Stimulated activated CD8-positive, alpha-beta memory T cell treated with anti-CD3 and anti-CD28 coated beads, Interleukin-7, amount 100 ng/mL, for 1 hour (primary cell): ENCODE measurements at places on chromosomes 16 and 17.
A peak's percentile ranks its signal among the peaks of the same experiment; 100 is the strongest.

DNA sequence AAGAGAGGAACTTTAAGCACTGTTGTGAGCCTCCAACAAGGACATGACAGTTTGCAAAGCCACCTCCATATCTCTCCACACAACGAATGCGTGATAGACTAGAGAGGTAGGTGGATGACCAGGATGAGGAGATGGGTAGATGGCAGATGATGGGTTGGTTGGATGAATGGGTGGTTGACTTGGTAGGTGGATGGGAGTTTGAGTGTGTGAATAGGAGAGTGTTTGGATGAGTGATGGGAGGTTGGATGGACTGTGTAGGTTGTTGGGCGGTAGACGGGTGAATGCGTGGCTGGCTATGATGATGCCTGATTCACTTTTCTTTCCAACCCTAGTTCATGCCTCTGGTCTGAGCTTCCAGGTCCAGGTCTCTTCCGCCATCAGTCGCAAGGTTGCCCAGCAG is 4.1 kb downstream of the CDH16 start:
- DNase-seq, result no peak

DNA sequence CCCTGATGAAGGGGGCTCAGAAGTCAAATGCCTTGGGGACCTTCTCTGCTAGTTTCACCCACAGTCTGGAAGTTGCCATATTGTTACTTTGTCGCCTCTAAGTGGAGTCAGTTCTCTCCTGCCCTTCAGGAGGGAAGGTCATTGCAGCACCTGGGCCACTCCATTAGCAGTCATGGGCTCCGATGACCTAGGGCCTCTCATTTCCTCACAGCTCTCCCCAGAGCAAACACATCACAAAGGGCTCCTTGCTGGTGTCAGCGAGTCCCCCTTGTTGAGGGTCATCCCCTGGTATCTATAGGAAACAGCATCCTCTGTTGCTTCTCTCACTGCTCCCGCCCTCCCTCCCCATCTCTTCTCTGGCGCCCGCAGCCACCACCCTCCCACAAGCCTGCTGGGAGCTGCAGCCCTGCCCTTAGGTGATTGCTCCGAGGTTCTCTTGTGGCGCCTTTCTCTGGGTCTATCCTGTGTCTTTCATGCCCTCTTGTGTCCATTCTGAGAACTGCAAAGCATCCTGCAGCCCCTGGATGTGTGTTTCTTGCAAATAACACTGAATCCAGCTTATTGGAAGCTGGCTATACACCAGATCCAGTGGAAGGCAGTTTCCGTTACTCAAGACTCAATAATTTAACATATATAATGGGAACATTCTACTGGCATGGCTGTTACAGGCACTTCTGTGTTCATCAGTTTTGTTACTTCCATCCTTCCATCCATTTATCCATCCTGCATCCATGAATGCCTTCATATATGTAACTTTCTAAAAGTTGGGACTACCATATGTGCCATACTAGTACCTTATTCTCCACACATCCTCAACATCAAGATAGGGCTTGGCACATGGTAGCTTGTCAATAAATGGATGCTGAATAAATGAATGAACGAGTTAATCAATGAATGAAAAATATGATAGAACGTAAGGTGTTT is 21.2 kb downstream of the PDILT start:
- peak; percentile 0 for DNase-seq

DNA sequence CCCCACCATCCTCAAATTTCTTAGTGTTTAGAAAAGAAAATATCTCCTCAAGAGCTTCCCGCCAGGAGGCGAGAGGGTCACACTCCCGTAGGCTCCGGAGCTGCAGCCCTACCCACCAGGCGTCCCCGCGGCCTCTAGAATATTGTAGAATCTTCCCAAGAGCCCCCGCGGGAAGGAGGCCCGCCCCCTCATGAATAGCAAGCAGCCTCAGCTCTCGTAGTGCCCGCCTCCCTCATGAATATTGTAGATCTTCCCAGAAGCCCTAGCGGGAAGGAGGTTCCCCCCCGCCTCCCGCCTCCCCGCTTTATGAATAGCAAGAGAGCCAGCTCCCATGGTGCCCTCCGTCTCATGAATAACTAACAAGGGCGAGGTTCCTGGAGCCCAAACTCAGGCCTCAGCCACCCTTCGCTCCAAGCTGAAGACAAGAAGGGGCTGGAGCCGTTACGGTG is at the start of gene FBXO47:
Gene FBXO47 (minus strand): TSS at position 114 of the 449 bp plus-strand sequence. CDS start 4,378 bp downstream, outside the sequence.
- peak; percentile 60 for DNase-seq

- no peak for DNase-seq
These were observed 190.2 kb upstream of the TNRC6C start for GRCh38 chr17:77768248-77768852.

DNA sequence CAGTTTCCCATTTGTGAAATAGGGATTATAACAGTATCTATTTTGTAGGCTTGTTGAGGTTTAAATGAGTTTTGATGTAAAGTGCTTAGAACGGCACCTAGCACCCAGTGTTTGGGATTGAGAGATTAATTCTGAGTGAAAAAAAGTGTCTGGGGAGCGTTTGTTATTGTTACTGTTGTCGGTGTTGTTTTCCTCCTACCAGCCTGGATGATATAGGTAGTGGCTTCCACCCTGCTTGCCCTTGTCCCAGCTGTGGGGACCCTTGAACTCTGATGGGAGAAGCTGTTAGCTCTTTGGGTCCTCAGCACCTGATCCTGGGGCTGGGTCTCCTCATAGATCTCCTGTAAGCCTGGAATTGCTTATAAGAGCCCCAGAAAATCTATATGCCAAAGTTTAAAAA is 4.9 kb downstream of the FMNL1 start:
- DNase-seq, result no peak

GRCh38 chr16:57663917-57664661 is 4.0 kb upstream of the ADGRG3 start:
- DNase-seq, result no peak

- DNase-seq, result no peak
These were observed 1.2 kb upstream of the MAFG start for GRCh38 chr17:81928544-81929252.

DNA sequence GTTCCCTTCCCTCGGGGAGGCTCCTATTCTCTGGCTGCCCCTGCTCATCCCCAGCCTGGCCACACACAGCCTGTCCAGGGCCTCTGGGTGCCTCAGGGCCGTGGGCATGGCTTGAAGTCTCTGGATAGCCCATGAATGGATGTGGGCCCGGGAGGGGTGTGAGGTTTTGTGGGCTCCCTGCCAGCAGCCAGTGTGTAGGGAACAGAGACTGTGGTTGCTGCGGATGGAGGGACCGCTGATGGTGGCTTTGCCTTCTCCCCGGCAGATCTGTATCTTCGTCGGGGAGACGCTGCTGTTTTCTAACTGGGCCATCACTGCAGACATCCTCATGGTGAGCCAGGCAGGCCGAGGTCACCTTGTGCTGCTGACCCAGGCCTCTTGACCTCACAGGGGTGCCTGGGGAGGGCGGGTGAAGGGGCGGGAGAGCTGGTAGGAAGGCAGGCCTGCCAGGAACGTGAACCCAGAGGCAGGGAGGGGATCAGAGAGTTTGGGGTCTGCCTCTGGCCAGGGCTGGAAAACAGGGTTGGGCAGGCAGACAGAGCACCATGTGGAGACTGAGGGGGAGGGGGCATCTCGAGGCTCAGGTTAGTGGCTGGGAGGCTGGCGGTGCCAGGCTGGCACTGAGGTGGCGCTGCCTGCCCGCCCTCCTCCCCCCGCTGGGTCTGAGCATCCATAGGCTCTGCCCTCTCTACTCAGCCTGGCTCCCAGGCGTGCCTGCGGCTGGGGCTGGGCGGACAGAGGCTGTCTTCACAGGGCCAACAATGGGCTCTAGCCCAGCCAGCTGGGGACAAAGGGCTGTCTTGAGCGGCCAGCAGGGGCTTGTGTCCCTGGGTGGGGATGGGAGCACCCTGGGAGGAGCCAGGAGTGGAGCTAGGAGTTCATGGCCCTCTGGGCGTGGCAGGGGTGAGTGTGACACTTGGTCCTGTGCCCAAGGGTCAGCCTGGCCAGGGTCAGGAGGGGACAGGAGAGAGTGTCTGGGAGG is 21.4 kb downstream of the MYBBP1A start:
- no peak for DNase-seq
